ENCODE measurements at places on chromosomes 6 and 20.
A peak's percentile ranks its signal among the peaks of the same experiment; 100 is the strongest.

GRCh38 chr6:130838951-130839350 lies 11.7 kb downstream of the SMLR1 start:
- no peak for DNase-seq

DNA sequence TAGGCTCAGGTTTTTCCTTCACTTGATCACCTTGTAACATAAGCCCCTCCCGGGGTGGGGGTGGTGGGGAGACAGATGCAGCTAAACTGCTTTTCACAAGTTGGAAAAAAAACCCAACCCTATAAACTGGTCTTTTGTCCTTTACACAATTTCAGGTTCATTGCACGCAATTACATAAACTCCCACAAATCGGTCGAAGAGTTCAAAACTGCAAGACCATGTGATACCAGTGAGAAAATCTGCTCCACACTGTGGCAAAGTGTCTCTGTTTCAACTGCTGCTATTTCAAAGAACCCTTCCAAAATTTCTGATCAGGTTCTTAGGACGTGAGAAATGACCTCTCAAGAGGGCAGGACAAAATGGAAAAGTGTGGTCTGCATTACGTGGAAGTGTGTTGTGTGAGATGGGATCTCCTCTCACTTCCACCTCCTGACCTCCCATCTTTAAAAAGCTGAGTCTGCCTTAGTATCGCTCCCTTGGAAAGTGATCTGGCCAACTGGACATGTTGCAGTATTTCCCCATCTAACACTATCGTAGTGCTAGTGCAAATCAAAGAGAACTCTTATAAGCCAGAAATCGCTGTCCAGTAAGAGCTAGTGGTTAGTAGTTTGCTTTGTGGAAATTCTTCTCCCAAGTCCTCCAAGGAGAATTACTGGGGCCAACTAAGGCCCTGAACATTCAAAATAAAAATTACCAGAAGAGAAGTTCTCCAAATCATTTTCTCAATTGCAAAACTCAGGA lies 60.1 kb downstream of the PRND start:
- DNase-seq: no peak

DNA sequence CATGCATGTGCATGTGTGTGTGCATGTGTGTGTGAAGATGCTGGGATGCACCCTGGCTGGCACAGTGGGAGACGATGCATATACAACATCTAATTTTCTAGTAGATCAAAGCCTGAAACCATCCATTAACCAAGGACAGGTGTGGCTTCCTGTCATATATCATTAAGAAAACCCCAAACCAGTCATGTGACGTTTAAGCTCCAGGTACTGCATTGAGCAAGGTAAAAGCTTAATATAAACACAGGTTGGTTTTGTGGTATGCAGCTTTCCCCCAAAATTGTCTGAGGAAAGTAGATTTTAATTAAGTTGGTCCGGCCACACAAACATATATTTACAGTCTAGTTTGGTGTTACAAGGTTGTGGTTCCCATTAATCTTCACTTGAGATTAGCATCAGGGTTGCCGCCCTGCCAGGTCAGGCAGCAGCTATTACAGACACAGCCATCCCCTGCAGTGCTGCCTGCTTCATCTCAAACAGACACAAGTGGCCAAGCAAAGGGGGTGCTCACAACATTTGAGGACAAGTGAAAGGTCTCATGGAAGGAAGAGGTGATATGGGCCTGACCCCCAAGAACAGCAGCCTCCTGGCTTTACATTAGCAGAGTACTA lies 48.6 kb upstream of the NAA20 start:
- DNase-seq: no peak

DNA sequence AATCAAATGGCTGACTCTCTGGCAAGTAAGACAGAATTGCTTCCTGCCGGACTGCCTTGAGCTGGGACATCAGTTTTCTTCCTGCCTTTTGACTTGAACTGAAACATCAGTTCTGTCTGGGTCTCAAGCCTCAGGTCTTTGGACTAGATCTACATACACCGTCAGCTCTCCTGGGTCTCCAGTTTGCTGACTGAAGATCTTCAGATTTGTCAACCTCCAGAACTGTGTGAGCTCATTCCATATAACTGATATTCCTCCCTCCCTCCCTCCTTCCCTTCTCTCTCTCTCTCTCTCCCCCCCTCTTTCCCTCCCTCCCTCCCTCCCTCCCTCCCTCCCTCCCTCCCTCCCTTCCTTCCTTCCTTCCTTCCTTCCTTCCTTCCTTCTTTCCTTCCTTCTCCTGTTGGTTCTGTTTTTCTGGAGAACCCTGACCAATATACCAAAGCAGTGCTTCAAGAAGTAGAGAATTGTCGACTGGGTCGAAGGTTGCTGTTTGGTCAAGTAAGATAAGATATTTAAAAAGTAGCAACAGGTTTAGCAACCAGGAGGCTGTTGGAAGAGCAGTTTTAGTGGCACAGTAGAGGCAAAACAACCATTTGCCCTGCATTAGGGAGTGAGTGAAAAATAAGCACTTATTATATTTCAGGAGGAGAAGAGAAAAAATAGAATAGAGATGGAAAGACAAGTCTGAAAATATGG lies 33.1 kb upstream of the CMTR1 start:
- no peak for DNase-seq

DNA sequence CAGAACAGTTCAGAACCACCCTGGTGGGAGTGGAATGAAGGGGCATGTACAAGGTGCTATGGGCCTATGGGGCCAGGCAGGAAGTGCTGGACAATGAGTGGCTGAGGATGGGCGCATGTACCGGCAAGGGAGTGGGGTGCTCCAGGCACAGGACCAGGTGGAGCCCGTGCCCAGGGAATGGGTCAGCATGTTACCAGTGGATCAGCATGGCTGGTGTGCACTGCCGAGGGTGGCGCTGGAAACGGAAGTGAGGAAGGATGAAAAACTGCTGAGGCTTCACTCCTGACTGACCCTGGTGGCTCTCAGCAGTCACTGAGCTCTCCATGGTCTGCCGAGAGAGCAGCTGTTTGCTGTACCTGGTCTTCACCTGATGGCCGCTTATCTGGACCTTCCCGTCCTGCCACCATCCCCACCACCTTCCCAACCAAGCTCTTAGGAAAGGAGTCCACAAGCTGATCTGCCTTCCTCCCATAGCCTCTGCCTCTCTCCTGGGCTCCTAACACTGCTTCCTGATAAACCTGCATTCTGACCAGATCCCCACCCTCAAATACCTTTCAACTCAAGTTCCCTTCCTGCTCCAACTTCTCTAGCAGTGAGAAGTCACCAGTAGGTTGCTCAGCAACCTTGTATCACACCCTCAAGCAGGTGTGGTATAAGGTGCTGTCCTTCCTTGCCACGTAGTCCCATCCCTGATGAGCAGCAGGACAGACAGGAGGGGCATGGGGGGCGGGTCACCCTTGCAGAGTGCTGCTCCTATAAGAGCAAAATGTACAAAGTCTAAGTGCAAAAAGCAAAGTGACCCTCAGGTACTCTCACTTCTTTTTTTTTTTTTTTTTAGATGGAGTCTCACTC lies 7.1 kb downstream of the UQCC2 start:
- no peak for DNase-seq

GRCh38 chr6:5684320-5685053 lies 322.2 kb downstream of the NRN1 start:
- DNase-seq: no peak

- DNase-seq: no peak
These were observed 38.1 kb upstream of the BMP5 start for GRCh38 chr6:55913228-55914195.

GRCh38 chr6:42402184-42402583 lies 49.5 kb downstream of the TRERF1 start:
- no peak for DNase-seq

GRCh38 chr6:44976677-44977641 lies 351.2 kb upstream of the RUNX2 start:
- DNase-seq: no peak

DNA sequence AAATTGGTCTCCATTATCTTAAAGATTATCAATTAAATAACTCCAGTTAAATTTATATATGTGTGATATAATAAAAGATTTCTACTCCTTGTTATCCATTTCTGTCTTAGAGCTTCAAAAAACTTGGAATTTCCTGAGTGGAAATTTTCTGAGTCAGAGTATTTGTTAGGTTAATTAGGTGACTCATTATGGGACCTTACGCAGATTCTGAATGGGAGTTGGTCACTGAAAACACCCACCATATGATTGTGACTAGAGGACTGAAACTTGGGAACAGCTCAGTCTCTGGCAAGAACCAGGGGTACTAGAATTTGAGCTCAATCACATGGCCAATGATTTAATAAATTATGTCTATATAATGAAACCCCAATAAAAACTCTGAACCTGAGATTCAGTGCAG lies 125.4 kb upstream of the HMGCLL1 start:
- DNase-seq: no peak

DNA sequence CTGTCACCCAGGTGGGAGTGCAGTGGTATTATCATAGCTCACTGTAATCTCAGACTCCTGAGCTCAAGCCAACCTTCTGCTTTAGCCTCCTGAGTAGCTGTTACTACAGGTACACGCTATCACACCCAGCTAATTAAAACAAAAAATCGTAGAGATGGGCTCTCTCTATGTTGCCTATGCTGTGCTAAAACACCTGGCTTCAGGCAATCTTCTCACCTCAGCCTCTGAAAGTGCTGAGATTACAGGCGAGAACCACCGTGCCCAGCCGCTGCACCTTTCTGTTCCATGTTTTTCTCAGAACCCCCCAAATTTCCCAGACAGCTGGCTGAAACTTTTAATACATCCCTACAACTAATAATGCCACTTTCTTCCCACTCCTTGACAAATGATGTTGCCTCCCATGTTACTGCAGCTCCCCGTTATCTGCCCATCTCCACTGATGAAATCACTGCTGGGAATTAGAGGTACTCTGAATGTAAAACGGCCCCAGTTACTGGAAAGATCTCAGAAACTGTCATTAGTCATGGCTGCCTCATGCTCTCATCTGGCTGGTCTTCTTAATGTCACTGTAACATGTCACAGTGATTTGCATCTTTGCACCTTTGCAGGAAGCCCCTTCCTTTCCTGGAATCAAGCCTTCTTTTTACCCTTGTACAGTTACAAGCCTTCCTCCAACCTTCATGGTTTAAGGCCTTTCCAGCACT lies 697.5 kb downstream of the PRKN start:
- DNase-seq: no peak

- peak; percentile 91 for DNase-seq
These were observed 386.0 kb downstream of the SMOC2 start for GRCh38 chr6:168826726-168827585.

DNA sequence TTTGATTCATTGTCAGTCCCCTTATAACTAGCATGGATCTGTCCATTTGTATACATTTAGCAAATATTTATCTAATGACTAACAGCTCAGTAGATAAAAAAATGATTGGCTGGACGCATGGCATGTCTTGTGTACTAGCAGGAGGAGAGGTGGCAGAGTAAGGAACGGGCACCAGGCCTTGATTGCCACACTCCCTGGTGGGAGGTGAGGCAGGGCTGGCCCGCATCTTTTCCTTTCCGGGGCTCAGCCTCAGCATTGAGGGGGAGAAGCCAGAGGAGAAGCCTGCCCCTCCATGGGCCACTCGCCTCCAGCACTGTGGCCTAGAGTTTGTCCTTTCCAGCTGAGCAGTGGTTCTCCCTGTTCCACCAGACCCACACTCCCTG lies 84.9 kb upstream of the TMEM181 start:
- peak; percentile 73 for DNase-seq

GRCh38 chr20:1171461-1172093 lies 13.2 kb downstream of the TMEM74B start:
- no peak for DNase-seq

- no peak for DNase-seq
These were observed 38.5 kb upstream of the TXLNB start for GRCh38 chr6:139330306-139330705.

DNA sequence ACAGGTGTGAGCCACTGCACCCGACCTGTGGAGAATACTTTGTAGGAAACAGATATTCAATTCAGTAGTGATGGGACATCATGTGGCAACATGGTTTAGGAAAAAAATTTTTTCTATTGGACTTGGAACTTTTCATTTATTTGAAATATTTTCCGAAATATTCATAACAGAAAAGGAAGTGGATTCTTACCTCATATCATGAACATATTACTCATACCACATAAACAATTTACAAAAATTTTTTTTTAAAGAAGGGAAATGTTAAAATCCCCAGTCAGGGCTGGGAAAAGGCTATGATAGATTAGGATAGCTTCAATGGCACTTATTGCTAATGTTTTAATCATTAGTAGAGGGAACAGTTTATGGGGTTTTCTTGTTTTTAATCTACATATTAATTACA lies 6.8 kb upstream of the ALDH8A1 start:
- DNase-seq: no peak

GRCh38 chr6:142551274-142551811 lies 249.5 kb downstream of the ADGRG6 start:
- DNase-seq: no peak

DNA sequence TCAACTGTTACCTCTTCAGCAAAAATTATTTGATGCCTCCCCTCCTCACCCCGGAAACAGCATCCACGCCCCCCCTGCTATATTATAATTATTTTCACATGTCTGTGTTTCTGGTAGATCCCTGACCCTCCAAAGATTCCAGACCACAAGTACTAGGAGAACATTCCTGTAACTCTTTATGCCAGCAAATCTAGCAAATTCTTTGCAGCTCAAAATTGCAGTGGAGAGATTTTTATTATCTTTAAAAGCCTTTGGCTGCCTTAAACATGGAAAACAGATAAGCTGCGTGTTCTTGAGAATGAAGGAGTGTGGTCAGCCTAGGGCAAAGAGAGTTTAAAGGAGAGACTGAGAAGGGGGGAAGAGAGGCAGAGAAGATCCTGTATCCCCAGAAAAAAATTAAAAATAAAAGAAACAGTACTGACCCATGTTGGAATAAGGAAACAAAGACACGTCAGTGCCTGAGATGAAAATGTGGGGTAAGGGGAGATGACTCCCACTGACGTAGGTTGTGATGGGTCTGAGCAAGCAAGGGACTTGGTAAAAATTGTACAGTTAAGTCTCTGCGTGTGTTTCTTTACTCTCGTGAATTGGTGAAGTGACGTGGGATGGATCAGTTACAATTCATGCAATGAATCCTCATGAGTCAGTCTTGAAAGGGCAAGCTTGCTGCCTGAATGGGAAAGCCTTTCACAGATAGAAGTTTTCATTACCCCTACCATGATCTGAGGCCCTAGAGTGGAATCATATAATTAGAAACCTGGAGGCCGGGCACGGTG lies 8.3 kb downstream of the ID4 start:
- no peak for DNase-seq

- DNase-seq: no peak
These were observed 22.5 kb upstream of the MMS22L start for GRCh38 chr6:97305414-97306066.

GRCh38 chr6:11211254-11211653 lies 21.2 kb downstream of the NEDD9 start:
- DNase-seq: no peak
